ENCODE measurements at places on chromosomes 13 and 19.

DNA sequence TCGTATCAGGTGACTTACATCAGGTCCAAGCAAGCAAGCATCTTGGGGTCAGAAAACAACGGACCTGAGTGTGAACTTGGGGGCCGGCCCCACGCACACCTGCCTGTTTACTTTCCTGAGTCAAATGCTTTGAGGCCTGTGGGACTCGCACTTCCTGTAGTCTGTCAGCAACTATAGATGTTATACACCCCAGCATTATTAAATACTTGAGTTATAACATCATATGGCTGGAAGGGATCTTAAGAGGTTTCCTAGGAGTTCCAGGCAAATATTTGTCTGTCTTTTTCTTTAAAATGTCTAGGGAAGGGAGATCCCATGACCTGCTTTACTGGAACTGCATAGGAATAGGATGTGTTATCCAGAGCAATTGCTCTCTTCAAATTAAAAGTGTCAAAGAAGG lies 280.6 kb downstream of the SHISA2 start:
- no peak for DNase-seq

- no peak for DNase-seq
Observed at GRCh38 chr13:47408546-47409319, 511.9 kb upstream of the HTR2A start.

- no peak for DNase-seq
Observed at GRCh38 chr19:16075430-16076153, 703 bp upstream of the TPM4 start.

GRCh38 chr13:80341101-80341755 lies at the start of gene SPRY2:
Gene SPRY2 (minus strand): TSS chr13:80341126. CDS start chr13:80337705, 3,421 bp downstream.
- DNase-seq, result no peak

GRCh38 chr13:26653310-26653709 lies 95.8 kb downstream of the WASF3 start:
- no peak for DNase-seq

GRCh38 chr13:27857282-27857681 lies 62.5 kb upstream of the PDX1 start:
- DNase-seq, result no peak
